ENCODE measurements at places on chromosomes 2 and 18.
A peak's percentile ranks its signal among the peaks of the same experiment; 100 is the strongest.

DNA sequence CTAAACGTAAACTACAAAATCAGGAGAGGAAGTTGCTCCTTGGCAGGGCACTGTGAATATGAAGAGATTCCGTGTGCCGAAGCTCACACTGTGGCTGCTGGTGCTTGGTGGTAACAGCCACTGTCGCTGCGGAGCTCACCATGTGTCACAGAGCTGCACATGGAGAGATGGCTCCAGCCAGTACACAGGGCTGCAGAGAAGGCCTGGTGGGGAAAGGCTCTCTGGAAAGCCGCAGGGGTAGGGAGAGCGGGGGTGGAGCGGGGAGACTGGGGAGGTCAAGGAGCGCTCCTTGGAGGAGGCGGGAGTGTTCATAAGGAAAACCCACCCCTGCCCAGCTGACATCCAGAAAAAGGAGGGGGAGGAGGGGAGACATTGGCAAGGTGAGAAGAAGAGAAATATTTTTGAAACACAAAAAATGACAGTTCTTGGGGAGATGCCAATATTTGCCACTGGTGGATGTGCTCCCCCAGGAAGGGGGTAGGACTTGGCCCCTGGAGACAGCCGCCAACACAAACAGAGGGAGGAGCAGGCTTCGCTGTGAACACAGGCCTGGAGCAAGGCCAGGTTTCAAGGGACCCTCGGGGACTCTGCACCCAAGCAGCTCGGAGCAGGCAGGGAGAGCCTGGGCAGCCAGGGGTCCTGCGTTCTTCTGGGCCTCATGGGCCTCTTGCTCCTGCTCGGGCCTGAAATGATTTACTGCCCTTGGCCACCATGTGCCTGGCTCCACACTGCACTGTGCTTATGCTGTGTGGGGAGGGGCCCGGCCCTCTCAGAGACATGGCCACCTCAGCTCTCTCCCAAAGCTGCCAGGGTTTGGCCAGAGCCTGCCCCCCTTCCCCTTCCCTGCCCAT lies 102.6 kb upstream of the GLI2 start:
- DNase-seq = no peak

GRCh38 chr2:44974064-44974715 lies 32.7 kb downstream of the SIX3 start:
- DNase-seq = no peak

DNA sequence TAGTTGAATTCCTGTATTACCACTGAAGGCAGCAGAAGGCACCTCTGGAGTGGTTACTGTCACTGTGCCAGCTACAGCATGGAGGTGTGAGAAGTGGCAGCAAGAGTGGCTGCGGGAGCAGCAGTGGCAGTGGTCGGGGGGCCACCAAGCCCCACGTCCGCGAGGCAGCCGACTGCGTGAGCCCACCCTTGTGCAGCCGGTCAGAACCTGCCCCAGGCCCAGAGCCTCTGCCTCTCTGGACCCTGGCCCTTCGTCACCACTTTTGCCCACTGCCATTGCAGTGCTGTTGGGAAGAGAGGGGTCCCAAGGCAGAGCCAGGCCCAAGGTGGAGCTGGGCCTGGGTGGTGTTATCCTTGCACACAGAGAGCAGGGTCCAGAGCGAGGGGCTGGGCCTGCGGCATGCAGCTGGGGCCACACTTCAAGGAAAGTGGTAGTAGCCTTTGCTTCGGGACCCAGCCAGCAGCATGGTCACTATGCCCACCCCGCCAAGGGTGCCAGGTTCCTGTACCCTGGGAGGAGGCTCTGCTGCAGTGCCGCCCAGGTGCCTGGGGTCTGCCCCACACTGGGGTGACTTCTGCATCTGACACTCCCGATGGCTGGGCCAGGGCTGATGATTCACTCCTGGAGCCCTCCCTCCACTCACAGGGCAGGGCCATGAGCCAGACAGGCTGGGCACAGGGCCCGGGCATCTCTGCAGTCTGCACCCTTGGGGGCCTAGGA lies 450.1 kb upstream of the LRATD1 start:
- DNase-seq = no peak

- peak; percentile 38 for DNase-seq
These were observed 76.7 kb downstream of the MRPS9 start for GRCh38 chr2:105114551-105114950.

DNA sequence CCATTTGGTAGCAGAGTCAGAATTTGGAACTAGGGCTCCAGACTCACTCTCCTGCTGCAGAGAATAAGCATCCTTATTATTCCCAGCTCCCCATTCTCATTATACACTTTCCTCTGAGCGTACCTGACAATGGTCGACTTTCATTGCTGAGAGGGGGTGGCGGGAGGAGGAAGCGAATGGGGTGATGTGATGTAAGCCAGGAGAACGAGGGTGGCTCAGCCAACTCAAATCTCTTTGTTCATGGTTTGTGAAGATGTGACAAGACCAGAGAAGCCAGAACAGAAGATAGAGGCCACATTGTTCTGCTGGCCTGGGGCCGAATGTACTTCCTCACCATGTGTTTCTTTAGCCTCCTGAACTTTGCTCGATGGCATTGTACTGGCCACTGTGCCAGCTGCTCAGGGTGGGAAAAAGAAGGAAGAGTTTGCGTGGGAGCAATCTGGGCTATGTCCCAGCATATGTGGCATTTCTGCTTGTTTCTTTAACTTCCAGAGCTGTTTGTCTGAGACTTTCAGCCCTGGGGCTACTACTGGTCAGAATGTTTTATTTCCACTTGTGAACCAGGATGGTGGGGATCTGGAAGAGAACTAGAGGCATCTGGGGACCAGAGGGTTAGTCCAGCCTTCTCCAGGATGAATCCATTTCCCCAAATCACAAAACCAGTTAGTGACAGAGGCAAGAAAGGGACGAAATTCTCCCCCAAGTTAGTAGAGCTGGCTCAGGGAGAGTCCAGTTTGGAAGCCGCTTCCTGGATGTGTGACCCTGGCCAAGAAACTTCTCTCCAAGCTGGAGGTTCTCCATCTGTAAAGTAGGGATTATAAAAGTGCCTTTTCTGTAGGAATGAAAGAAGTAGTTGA lies 62.6 kb downstream of the MOGAT1 start:
- DNase-seq = peak; percentile 74

DNA sequence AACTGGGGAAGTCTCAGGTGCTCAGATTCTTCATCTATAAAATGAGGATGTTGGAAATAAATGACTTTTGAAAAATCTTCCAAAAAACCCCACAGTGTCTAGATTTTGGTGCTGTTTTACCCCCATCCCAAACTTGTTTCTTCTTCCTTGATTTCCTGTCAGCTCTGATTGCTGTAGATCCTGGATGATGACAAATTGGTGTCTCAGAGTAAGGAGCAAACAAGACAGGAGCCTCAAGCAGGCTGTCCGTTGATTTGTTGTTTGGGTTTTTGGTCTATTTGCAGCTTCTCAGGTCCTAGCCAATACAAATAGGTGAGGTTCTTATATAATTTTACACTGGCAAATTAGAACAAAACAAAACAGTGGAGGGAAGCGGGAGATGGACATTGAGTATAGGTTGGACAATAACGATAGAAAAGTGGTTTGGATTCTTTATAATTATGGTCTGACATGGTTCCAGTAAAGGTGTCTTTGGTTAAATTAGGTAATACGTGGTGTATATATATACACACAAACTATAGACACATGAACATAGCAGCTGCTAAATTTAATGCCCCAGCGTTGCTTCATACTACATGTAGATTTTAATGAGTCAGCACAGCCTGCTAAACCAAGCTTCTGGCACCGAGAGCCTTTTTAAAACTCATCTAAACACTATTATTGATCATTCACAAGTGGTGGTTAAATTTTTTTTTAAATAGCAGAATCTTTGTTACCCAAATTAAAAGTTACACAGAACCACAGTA lies 142.5 kb downstream of the FMNL2 start:
- no peak for DNase-seq

DNA sequence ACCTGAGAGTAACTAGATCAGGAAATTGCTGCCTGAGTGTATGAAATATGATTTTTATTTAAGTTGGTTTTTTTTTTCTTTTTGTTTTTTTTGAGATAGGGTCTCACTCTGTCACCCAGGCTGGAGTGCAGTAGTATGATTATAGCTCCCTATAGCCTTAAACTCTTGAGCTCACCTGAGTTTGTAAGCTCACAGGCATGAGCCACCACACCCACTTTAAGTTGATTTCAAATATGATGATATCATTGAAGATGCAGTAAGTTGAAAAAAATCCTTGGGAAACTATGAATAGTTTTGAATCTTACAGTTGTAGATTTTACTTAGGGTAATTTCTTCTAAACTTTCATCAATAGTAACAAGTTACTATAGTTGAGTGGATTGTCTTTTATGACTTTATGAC lies 234.7 kb downstream of the ZNF407 start:
- no peak for DNase-seq

DNA sequence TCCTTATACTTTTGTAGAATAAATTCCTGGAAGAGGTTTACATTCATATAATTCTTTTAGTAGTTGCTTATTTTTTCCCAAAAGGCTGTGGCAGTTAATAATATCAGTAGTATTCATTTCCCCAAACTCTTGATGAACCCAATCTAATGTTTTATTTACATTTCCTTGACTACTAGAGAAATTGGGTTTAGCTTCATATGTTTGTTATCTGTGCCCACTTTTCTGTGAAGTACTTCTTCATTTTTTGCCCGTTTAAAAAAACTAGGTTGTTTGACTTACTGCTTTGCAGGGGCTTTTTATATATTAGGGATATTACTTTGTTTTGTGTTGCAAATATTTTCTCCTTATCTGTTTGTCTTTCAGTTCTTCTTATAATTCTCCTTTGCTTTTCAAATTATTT lies 17.2 kb downstream of the RALB start:
- no peak for DNase-seq

DNA sequence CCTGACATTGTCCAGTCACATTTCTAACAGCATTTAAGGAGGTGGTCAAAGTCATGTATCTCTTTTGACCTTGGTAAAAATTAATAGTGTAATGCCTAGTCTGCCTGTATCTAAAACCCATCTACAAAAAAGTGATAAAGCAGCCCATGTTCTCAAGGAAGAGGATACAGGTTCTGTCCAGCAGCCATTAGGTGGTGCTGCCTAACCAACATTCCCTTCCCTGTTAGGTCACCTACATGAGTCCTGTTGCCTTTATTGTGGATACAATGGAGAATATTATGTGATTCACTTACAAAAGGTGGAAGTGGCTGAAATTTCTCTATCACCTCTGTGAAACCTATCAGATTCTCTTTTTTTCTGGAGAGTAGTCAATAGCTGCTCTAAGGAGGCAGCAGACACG lies 52.5 kb downstream of the AQP4 start:
- DNase-seq = peak; percentile 44

DNA sequence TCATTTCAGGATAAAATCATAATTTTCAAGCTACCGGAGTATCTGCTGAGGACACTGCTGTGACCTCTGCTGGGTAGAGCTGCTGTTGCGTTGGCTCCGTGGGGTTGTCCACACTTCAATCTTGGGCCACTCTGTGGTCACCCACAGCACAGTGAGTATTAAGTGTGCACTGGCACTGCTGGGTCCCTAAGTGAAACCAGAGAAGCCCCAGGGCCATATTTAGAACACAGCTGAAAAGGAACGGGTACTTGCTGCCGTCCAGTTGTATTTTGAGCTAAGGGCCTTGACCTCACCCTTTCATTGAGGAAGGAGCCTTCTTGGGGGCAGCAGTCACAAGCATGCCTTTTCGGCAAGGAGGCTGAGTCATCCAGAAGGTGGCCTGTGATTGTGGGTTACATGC lies 10.1 kb downstream of the SLC9A4 start:
- no peak for DNase-seq

GRCh38 chr2:234861841-234862735 lies 89.7 kb upstream of the SH3BP4 start:
- no peak for DNase-seq

DNA sequence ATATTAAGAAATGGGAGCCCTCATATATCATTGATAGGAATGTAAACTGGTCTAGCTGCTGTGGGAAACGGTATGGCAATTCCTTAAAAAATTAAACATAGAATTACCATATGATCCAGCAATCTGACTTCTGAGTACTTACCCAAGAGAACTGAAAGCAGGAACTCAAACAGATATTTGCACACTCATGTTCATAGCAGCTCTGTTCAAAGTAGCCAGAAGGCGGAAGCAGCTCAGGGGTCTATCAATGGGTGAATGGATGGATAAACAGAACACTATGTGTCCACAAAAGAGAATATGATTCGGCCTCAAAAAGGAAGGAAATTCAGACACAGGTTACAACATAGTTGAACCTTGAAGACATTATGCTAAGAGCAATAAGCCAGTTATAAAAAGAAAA lies 135.7 kb upstream of the NDUFV2 start:
- DNase-seq = no peak

DNA sequence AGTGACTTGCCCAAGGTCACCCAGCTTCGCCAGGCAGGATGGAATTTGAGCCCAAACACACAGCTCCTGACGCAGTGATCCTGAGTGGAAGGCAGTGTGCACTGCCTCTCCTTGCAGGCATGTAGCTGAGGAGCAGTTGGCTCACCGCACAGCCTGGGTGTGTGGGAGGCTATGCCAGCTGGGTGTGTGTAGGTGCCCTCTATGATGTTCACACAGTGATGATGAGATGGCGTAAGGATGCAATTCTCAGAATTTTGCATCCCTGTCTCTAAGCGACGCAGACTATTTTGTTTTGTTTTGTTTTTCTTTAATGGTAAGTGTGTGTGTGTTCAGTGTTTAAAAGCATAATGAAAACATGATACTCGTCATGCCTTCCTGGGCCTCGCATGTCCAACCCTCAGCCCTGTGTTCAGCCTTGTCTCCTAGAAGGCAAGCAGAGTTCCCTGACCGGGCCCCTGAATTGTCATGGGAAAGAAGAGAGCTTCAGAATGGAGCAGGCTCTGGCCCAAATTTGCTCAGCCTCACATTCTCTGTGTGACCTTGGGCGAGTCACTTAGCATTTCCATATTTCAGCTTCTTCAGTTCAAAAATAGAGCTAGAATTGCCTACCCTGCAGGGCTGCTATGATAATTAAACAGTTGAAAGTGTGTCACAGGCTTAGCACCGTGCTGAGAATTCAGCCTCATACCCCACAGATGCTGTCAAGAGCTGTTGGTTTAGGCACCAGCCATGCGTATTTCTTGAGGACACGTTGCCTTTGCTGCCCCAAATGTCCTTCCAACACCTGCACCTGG lies 603.6 kb upstream of the RAB6C start:
- no peak for DNase-seq

DNA sequence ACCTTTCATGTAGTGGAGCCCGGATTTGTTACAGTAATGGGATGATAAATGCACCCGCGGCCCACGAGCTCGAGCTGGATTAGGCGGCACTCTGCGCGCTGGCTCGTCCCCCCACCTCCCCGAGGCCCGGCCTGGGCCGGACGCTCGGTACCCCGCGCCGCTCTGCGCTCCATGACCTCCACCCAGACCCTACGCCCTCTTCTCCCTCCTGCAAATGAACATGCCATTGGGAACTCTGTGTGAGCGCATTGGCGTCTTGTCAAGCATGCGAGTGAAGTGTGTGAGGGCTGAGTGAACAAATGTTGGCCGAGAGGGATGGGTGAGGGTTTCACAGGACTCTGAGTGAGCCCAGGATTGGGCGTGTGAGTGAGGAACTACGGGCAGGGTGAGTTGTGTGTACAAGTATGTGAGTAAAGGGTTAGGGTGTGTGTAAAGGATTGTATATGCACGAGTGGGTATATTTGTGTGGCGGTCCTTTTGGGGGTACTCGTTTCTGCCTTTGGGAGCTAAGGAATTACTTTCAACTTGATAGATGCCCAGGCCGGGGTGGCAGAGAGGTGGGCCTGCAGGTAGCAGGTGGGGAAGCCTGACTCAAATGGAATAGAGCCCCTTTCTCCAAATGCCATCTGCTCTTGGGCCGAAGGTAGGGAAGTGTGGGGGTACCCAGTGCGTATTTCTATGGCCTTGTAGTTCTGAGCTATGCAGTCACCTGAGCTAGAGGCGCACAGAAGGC lies 2.9 kb upstream of the EN1 start:
- no peak for DNase-seq
